ENCODE measurements at places on chromosomes 4 and X.
A peak's percentile ranks its signal among the peaks of the same experiment; 100 is the strongest.

GRCh38 chrX:19866626-19867410 is 20.6 kb downstream of the SH3KBP1 start:
- DNase-seq = no peak

- no peak for DNase-seq
Measured at GRCh38 chr4:169337510-169337909, 66.8 kb upstream of the SH3RF1 start.

DNA sequence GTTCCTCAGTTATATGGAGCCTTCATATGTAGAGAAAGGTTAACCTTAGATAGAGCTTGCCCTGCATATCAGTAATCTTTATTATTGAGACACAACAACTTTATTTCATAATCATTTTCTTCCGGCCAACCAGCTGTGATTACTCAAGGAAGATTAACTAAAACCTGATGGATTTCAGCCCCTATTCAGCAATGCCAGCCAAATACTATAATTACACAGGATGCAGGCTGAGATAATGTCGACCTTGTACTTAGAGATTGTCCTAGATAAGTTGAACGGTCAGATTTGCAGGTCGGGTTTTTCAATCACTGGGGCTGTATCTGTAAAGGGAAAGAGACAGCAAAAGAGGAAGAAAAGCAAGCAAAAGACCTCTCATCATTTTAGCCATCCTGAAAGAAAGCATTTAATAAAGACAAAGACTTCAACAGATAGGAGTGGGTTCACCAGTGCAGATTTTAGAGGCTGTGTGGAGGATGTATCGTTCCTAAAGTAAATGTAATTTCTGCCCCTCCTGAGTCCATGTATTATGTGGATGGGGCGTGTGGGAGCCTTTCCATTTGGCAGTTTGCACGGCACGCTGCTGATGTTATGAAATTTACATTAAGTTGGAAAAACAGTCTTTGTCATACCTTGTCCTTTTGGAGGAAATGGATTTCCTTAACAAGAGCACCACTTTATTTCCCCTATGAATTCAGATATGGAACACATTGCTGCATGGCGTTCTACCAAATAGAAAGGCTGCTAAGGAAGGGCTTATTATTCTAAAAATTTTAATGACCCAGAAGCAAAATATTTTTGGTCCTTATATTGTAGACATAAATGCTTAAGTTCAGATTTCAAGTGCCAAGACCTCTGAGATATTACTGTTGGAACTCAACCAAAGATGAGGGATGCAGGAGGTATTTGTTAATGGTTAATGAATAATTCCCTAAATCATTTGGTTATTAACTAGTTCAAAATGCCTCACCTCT is 496.7 kb downstream of the SPRY1 start:
- DNase-seq = no peak

GRCh38 chrX:137747244-137748043 is 181.5 kb downstream of the ZIC3 start:
- no peak for DNase-seq

- DNase-seq = no peak
Measured at GRCh38 chr4:38082021-38082420, 121.8 kb downstream of the PTTG2 start.

- DNase-seq = no peak
Measured at GRCh38 chrX:148905400-148905799, 405.0 kb downstream of the AFF2 start.

- peak; percentile 68 for DNase-seq
Measured at GRCh38 chrX:119004920-119005524, 30.6 kb downstream of the LONRF3 start.

GRCh38 chrX:9866633-9867032 is 80.4 kb downstream of the SHROOM2 start:
- no peak for DNase-seq

DNA sequence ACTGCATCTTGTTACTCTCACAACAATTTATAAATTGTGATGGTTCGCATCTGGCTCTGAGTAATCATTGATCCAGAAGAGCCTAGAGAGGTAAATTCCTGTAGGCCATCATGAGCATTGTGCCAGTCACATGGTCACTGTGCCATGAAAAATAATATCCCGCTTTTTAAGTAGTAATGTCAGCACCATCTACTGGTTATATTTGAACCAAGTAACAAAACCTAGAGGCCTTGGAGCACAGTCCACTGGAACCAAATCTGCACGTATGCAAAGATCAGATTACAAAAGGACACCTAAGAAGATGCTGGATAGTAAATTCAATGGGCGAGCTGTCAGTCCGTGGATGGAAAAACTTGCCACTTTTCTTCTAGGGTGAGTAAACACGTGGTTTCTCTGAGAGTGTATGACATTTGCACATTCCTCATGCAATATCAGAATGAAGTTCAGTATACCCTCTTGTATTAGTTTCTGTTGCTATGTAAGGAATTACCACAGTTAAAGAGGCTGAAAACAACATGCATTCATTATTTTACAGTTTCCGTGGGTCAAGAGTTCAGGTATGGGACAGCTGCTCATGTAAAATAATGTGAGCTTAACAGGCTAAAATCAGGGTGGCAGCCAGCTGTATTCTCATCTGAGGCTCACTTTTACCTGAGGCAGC is 26.8 kb downstream of the FAM114A1 start:
- no peak for DNase-seq
